Skeletal muscle cell (primary cell): ENCODE measurements at places on chromosomes 3 and 15.

DNA sequence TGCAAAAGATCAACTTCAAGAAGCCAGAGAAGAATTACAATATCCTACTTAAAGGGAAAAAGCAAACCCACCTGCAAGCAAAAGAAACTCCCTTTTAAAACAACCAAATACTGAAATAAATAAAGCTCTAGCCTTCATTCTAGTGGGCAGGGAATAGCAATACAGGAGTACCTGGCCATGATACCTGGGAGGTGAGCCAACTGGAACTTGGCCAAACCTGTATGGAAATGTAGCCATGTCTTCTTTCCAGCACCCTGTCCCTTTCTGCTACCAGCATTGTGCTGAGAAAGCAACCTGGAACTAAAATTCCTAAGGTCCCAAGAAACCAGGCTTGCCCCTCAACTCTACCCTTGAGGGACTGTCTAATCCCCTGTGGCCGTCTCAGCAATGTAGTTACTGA lies 530.0 kb downstream of the EPHB1 start:
- DNase-seq = no peak

GRCh38 chr15:57028176-57028575 lies 109.7 kb downstream of the TCF12 start:
- no peak for DNase-seq

- DNase-seq = no peak
Observed at GRCh38 chr15:58147171-58147611, 9.0 kb downstream of the AQP9 start.

GRCh38 chr3:9398700-9399336 lies 1.4 kb downstream of the SETD5 start:
- DNase-seq = no peak

GRCh38 chr3:8660175-8661118 lies 15.8 kb upstream of the SSUH2 start:
- DNase-seq = no peak

- DNase-seq = no peak
Observed at GRCh38 chr3:124773351-124774326, 43.4 kb downstream of the UMPS start.

DNA sequence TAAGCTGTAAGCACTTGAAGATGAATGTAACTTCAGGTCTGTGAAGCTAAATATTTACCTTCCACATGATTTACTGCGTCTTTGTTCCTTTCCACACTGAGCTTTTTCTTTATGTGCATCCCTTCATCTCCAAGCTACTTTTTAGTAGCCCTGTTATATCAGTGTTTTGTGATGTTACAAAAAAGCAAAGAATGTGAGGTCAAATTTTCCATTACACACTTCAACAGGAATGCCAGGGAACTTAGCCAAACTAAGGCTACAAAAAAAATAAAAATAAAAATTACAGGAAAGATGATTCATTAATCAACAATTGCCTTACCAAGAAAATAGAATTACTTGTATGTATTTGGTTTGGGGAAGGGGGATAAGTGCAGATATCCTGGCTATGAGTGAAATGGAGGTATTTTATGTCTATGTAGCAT lies 73.0 kb downstream of the FILIP1L start:
- DNase-seq = peak; percentile 73

GRCh38 chr3:134971306-134971705 lies 176.2 kb downstream of the EPHB1 start:
- DNase-seq = no peak

DNA sequence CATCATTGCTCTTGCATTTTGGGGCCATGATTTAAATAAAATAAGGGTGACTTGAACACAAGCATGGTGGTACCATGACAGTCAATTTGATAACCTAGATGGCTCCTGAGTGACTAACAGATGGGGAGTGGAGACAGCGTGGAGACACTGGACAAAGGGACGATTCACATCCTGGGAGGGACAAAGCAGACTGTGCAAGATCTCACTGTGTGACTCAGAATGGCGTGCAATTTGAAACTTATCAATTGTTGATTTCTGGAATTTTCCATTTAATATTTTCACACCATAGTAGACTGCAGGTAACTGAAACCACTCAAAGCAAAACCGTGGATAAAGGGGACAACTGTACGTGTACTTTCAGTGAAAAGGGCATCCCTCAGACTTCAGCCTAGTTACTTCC lies 25.5 kb downstream of the MCCC1 start:
- no peak for DNase-seq

DNA sequence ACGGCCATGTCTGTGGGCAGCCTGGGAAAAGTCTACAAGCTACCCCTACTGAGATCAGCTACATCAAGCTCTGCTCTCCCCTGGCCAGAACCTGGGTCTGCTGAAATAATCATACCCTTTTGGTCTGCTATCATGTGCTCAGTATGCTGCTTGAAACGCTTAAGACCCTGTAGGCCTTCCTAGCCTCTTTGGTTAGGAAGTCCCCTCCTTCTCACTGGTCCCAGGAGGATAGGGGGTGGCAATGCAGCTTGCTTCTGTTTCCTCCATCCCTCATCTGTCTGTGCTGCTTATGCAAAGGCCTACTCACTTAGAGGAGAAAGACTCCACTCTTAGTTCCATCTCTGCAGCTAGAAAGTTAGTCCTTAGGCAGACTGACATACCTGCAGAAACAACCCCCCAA lies 118.2 kb upstream of the RASGRP1 start:
- DNase-seq = no peak

DNA sequence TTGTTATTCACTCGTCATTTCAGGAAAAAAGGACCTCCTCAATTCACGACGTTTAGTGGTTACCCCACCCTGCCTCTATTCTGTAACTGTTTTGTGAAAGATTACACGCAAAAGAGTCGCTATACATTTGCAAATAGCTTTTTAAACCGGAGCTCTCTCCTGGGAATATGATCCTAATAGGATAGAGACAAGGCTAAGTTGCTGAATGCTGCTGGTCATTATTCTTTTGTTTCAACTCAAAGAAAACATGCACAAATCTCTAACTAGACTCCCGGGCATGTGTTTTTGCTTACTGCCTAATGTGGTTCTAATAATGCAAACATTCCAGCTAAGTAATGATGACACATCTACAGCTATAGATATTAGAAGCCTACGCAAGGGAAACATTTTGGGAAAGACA lies 214.6 kb upstream of the MDFIC2 start:
- no peak for DNase-seq

DNA sequence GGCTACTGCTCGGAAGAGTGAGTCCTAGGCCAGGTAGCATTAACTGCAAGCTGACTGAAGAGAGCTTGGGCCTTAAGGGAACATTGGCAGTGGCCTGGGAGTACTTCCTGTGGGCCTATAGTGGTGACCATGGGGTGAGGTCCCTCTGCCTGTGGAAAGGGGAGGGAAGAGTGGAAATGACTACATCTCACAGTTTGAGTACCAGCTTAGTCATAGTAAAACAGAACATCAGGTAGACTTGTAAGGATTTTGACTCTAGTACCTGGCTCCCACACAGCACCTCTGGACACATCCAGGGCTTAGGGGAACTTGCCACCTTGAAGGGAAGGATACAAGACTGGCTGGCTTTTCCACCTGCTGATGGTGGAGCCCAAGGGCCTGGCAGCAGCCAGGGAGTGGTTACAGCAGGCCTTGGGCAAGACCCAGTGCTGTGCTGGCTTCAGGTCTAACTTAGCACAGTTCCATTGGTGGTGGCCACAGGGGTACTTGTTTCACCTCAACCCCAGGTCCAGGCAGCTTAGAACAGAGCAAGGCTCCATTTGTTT lies 147.8 kb downstream of the SLC9A9 start:
- DNase-seq = no peak
